ENCODE measurements at places on chromosomes 3 and 15. TPM values are rescaled to one million over a fixed set of nuclear protein-coding genes. Genes with fewer than 3 reads are reported as not detected.

FAM3D gene
- polyA plus RNA-seq: not detected

ETV5 gene
- polyA plus RNA-seq: not detected

RAD51 gene
- 1.7 TPM for polyA plus RNA-seq

C3orf18 gene
- 15.8 TPM for polyA plus RNA-seq

NME9 gene
- 0.44 TPM for polyA plus RNA-seq

Measured in CD8-positive, alpha-beta memory T cell (primary cell).